ENCODE measurements at places on chromosomes 16 and 17.
A peak's percentile ranks its signal among the peaks of the same experiment; 100 is the strongest.

GRCh38 chr17:32783602-32784001 lies 93.3 kb downstream of the MYO1D start:
- no peak for DNase-seq

- no peak for DNase-seq
These were observed 13.5 kb upstream of the LYRM9 start for GRCh38 chr17:27906623-27907022.

DNA sequence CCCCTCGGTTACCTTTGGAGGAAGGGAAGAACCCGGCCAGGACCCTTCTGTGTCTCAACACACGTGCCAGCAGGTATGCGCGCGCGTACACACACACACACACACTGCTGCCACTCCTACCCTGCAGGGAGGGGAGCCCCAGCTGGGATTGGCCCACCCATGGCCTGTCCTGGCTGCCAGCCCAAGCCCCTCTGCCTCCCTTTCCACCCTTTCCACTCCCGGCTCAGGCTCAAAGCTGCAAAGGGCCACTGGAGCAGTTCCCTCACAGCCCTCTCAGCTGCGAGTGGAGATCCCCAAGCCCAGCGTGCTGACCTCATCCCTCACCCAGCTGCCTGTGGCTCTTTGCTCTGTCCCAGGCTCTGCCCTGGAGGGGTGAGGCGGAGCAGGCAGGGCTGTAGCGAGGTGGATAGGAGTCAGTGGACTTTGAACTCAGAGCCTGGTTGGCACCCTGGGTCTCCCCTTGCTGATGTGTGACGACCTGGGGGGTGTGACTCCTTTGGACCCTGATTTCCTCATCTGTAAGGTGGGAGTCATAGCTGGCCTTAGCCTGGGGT lies 14.5 kb downstream of the KIF19 start:
- no peak for DNase-seq

GRCh38 chr17:77332034-77332971 lies 191.5 kb downstream of the SEC14L1 start:
- no peak for DNase-seq

- DNase-seq: no peak
These were observed 18.5 kb downstream of the ARL4D start for GRCh38 chr17:43416998-43417890.

DNA sequence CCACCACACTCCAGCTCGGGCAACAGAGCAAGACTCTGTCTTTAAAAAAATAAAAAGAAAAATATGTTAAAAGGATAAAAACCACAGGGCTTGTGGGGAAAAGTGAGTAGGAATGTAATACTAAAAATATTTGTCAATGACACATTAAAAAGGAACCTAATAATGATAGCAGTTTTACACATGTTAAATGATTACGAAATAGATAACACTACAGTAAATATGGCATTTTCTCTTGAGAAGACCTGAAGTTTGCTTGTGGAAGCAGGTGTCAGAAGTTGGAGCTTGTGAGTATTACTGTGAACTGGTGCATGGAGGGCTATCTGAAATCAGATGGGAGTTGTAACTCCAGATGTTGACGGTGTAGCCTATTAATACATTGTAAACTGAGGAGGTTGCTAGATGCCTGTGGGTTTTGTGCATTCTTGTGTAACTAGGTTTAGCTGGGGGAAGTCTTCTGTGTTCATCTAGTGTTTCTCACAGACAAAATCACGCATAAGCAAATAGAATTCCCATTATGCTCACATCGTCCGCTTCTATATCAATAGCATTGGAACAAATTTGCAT lies 44.2 kb upstream of the CLEC18A start:
- DNase-seq: no peak

DNA sequence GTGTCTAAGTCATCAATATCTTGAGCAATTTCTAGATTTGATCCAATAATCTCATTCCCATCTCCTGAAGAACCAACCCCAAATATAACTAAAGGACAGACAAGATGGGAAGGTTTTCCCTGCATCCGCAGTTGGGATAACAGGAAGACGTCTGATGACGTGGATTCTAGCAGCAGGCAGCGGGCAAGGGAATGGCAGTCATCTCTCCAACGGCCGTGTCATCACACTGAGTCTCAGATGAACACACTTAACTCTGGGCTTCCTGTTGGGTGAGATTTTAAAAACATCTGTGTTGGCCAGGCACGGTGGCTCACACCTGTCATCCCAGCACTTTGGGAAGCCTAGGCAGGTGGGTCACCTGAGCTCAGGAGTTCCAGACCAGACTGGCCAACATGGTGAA lies 20.9 kb upstream of the TIMP2 start:
- no peak for DNase-seq

DNA sequence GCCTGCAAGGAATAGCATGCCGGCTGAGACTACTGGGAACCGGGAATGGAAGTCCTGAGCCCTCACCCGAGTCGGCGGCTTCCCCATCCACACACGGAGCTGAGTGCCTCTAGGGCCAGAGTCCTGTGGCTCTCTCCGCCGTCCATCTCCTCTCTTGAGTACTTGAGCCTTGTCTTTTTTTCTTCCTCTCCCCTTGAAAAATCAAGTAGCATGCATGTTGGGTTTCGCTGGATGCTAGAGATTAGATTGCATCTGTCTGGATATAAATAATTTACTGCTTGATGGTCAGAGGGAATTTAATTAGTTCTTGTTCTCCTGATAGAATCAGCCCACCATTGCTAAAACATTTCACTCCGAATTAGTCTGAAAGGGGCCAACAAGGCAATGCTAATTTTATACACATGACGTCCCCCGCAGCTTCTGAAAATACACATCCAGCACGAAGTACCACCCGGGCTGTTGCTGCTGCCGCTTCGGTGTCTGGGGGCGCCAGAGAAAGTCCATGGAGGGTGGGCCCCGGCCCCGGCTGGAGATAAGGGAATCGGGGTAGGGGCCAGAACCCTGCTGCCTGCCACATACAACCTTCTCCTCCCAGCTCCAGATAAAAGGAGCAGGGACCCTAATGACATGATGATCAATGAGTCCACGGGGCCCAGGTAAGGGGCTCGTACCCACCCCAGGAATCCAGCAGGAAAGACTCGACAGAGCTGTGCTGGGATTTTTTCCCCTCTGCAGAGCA lies 48.5 kb downstream of the RBFOX3 start:
- DNase-seq: no peak

DNA sequence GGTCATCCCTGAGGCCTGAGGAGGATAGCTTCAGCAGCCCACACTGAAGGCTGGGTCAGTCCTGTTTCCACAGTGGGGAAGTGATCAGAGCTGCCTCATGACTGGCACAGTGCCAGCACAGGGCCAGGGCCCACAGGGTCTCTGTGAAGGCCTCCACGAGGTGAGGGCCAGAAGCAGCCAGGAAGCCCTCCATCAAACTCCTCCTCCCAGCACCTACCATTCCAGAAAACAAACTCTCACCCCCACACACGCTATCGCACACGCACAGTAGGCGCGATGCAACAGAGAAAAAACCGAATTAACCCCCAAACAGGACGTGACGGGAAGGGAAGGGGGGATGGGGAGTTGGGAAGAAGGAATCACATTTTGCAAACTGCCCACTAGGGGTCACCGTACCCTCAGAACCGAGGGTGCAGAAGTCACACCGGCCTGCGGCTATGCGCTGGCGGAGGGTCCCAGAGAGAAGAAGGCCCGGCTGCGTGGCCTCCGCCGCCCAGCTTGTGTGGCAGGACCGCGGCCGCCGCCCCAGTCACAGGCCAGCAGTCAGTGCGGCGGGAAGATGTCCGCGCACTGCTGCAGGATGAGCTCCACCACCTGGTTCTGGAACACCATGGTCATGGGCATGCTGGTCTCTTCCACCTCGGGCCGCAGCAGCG lies 37.6 kb downstream of the ARHGAP27 start:
- DNase-seq: peak; percentile 14

GRCh38 chr17:65191811-65192740 lies 54.9 kb downstream of the RGS9 start:
- DNase-seq: no peak

DNA sequence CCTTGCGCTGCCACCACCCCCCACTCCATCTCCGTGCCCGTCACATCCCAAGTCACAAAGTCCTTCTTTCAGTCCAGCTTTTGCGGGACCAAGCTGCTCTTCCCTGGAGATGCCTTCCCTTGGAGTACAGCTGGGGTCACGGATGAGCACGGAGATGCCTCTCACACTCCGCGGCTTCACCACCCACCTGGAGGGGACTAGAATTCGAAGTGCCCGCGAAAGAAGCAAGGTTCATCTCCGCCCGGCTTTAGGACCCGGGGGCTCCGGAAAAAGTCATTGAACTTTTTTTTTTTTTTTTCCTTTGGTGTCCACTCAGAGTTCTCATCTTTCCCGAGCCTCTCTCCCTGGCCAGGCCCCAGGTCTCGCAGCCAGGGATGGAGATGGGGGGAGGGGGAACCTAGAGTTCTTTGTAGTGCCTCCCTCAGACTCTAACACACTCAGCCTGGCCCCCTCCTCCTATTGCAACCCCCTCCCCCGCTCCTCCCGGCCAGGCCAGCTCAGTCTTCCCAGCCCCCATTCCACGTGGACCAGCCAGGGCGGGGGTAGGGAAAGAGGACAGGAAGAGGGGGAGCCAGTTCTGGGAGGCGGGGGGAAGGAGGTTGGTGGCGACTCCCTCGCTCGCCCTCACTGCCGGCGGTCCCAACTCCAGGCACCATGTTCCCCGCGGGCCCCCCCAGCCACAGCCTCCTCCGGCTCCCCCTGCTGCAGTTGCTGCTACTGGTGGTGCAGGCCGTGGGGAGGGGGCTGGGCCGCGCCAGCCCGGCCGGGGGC lies at the start of gene FKBP10:
FKBP10 (plus strand) TSS at position 624 of the 771 bp plus-strand sequence; CDS start at position 655, 31 bp downstream.
- DNase-seq: no peak

DNA sequence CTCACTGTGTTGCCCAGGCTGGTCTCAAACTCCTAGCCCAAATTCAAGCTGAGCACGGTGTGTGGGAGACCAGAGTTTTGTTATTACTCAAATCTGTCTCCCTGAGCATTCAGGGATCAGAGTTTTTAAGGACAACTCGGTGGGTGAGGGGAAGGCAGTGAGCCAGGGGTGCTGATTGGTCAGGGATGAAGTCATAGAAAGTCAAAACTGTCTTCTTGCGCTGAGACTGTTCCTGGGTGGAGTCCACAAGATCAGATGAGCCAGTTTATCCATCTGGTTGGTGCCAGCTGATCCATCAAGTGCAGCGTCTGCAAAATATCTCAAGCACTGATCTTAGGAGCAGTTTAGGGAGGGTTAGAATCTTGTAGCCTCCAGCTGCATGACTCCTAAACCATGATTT lies 346.3 kb downstream of the TMEM114 start:
- no peak for DNase-seq

Data from stimulated activated CD8-positive, alpha-beta memory T cell treated with anti-CD3 and anti-CD28 coated beads, Interleukin-7, amount 100 ng/mL, for 48 hours (primary cell).